ENCODE measurements at places on chromosomes 3 and 15. TPM values are rescaled to one million over a fixed set of nuclear protein-coding genes. Genes with fewer than 3 reads are reported as not detected.

- no peak for DNase-seq
Observed at GRCh38 chr15:25238716-25239470, 199.9 kb downstream of the UBE3A start.

DNA sequence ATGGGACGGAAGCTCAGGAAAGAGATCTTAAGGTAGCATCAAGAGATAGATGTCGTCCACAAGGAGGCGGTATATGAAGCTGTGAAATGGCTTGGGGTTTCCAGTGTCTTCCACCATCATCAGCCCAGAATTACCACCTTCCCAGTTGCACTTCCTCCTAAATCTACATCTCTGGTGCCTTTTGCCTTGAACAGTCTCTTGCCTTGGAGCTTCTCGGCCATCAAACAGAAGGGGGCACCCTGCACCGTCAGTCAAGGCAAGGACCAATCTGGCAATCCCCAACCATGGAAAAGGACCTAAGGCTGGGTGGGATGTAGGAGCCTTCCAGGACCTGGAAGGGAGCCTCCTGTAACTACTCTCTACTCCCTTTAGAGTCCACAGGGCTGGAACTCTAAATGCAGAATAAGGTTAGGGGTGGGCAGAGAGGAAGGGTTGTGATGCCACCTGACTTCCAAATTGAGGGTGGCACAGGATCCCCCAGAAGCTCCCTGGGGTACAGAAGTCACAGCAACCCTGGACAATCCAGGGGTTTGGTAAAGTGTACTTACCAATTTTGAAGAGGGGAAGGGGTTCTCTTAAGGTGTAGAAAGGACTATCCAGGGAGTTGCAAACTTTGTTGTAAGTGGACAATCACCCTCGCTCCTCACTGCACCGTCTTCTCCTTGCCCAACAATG is 1.0 kb upstream of the RYR3 start:
- no peak for DNase-seq

DNA sequence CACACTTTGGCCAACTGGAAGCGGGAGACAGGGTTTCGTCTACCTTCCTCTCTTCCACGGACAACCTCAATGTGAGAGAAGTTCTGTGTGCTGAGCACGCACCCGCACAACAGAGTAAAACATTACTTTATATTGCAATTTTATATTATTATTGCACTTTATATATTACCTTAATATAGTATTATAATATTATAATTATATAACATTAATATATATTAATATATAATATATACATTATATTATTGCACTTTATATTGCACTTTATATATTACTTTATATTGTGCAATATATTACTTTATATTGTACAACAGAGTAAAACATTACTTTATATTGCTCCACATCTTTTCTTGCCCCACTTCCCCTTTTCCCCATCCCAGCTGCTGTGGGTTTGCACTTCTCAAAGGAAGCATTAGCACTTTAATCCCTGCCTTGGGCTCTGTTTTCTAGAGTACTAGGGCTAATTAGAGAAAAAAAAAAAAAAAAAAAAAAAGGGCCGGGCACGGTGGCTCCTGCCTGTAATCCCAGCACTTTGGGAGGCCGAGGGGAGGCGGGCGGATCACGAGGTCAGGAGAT is 76.4 kb upstream of the SLC4A7 start:
- no peak for DNase-seq

GRCh38 chr15:64703632-64703959 is 71.8 kb downstream of the RBPMS2 start:
- DNase-seq = no peak

DNA sequence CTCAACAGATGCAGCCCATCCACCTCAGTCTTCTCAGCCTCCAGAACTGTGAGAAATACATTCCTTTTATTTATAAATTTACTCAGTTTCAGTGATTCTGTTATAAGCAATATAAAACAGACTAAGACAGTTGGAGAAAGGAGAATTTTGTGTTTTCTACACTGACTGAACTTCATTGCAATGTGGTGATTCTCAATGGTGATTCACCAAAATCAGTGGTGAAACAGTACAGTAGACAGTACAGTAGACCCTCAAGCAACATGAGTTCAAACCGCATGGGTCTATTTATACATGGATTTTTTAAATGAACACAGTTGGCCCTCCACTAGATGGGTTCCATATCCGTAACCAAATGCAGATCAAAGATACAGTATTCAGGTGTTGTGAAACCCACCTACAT is 403.1 kb upstream of the TGFBR2 start:
- DNase-seq = no peak

- no peak for DNase-seq
Observed at GRCh38 chr3:14481018-14481645, 59.0 kb downstream of the GRIP2 start.

DNA sequence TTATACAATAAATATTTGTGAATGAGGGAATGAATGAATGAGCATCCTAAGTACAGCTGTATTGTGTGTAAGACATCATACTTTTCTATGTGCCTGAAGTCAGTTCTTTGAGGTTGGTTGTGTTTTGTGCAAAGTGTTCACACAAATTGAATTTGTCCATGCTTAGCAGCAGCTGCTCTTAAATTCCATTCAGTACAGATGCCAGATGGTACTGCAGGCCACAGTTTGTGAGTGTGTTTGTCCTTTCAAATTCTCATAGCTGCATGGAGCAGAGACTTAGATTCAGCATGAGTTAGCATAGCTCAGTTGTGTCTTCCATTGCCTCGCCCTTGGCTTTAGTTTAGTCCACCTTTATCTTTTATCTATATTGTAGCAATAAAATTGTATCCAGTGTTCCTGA is 3.8 kb upstream of the ZNF385D start:
- DNase-seq = no peak

GRCh38 chr3:55180161-55180560 is 252.3 kb upstream of the LRTM1 start:
- DNase-seq = no peak

DNA sequence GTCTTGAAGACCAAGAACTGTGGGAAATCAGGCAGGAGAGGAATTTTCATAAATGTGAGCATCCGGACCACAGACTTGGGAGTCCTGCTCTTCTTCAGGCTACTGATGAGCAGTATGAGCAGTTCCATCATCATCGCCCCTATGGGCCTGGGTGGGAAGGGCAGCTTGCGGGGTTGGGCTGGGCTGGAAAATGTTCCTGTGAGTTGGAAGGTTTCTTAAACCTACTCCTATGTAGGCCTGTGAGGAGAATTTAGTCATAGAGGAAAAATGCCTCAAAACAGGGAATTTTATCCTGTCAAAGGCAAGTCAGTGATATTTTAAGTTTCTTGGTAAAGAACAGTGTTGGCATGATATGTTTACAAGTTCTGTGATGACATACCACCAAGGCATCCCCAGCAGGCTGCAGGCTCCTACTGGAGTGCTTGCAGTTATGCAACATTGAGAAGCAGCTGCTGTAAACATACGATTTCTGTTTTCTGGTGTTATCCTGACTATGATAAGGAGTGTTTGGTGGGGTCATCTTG is 10.3 kb downstream of the MASP1 start:
- no peak for DNase-seq

DNA sequence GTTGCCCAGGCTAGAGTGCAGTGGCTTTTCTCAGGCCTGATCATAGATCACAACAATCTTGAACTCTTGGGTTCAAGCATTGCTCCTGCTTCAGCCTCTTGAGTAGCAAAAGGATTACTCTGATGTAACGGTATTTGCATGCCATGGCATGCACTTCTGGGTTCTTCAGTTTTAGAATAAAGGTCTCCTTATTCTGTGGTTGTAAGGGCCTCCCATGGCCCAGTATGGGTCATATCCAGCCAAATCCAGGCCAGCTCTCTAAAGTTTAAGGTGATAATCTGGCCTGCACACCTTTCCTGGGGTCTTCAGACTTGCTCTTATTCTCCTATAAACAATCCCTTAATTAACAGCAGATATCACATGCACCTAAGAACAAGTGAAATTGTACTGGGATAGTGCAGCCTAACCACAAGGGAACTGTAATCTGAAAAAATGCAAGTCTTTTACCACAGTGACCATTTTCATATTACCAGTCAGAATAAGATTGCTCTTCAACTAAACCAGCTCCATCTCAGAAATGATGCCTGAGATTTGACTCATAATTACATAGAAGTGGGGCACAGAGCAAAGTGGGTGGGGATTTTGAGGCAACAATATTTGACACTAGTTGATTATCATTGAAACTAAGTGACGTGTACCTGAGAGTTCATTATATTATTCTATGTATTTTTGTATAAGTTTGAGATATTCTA is 25.4 kb downstream of the COMMD2 start:
- DNase-seq = no peak

- no peak for DNase-seq
Observed at GRCh38 chr15:101266787-101267186, 10.5 kb downstream of the SELENOS start.

DNA sequence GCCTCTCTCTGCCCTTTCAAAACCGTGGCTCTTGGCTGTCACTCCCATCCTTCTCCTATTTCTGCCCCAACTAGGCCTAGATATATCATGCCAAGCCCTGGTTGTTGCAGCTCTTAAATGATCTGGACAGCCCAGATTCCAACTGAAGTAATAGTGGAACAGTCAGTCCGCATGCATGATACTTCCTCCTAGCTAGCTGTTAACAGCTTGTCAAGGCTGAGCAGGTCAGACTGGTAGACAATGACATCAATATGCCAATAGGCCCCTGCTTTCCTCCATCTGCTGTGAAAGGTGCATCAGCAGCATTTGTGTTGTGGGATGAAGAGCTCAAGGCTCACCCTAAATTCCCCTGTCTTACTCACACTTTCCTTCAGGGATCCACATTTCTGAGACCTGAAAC is 527.7 kb upstream of the TGFBR2 start:
- DNase-seq = no peak

DNA sequence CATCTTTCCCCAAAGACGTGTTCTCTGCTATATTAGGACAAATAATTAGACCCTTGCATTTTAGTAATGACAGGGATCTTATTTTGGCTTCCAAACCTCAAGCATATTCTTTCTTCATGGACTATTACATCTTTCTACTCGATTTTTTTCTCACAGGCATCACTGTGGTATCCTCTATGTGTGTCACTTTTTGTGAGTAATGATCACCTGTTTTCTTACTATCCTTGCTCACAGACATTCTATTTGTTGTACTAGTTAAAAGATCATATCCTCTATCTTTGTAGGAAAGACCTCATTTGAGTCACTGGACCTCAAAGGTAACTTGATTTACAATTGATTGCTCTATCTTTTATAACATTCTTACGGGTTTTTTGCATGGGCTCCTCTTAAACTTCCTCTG is 6.8 kb downstream of the C3orf80 start:
- DNase-seq = no peak

GRCh38 chr3:111582120-111582474 is 13.0 kb downstream of the ZBED2 start:
- no peak for DNase-seq

- no peak for DNase-seq
Observed at GRCh38 chr3:60192297-60193114, 1058.7 kb downstream of the FHIT start.

DNA sequence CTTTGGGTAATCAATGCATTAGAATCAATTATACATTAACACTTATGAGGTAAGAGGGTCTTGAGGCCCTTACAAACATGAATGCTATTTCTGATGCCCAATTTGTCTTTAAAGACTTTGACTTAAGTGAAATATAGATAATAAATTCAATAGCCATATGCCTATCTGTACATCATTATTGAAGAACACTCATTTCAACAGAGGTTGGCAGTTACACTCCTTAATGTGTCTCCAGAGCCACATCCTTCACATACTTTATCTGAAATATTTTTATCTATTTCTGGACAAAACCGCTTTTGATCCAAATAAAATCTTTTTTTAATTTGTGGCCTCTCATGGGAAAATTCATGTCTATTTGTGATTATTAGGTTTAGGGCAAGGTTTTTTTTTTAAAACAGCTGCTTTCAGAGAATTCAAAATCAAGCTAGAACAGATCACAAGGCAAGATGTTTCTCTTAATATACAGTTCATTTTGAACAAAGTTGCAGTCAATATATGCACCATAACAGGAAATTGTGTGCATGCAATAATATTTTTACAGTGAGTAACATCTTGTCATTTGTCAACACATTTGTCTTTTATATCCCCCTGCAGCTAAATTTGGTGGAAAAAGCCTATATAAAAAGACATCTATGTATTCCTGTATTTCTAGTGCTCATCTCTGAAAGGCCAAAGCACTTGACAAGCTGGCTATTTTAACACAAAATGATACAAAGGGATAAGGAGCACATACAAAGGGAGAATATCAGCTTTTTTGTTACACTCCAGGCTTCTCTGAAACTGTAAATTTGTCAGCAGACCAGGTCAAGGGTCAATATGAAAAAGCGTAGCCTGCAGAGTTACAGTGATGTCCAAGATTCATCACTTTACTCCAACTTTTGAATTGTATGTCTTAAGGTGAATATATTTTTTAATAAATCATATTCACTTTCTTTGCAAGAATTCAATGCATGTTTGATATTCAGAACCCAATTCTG is 146.2 kb upstream of the DPH6 start:
- no peak for DNase-seq

- DNase-seq = no peak
Observed at GRCh38 chr15:29522373-29523276, 253.0 kb upstream of the NSMCE3 start.

DNA sequence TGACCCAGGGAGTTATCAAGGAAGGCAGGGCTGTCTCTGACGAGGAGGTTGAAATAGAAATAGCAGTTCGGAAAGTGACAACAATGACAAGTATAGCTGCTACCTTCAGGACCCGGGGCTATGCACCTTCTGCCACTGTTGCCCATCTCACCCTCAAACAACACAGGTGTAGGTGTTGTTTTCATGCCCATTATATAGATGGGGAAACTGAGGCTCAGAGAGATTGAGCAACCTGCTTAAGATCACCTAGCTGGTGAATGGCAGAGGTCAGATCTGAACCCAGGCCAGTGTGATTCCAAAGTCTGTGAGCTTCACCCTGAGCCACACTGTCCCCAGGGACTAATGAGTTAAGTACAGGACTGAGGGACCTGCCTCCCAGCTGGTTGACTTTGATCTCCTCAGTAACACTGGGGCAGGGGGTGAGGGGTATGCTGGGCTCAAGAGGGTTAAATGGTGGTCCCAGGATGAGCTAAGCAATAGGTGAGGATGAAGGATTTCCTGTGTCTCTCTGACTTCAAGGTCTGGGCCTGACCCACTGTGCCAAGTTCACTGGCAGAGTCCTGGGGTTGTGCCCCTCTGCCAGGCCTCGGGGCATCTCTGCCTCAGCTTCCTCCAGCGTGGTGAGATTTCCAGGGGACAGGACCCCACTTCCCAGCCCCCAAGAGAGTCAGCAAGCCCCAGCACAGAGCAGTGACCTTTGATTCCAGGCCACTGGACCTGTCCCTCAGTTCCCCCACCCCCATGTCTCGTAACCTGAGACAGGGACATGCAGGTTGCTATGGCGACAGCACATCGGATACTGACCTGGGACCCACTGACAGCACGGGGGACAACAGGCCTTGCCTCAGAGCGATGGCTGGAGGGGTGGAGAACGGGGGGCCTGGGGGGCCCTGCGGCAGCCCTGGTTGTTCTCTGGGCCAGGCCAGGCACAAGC is 35.0 kb downstream of the ATP2B2 start:
- no peak for DNase-seq

FSIP1 gene
- polyA plus RNA-seq = 4.2 TPM

RHOV gene
- 1.4 TPM for polyA plus RNA-seq

ABHD2 gene
- polyA plus RNA-seq = 33.8 TPM

CYP1A2 gene
- 0.10 TPM for polyA plus RNA-seq

TICRR gene
- 9.1 TPM for polyA plus RNA-seq

MYRIP gene
- polyA plus RNA-seq = 2.5 TPM

CLDN18 gene
- 0.71 TPM for polyA plus RNA-seq

HES1 gene
- 89.9 TPM for polyA plus RNA-seq

IQCB1 gene
- polyA plus RNA-seq = 45.4 TPM

FBXO40 gene
- polyA plus RNA-seq = 0.07 TPM

DISP2 gene
- 0.51 TPM for polyA plus RNA-seq

CLDN16 gene
- 51.8 TPM for polyA plus RNA-seq

PLA1A gene
- 9.0 TPM for polyA plus RNA-seq
